ENCODE measurements at places on chromosomes 3 and 15.

DNA sequence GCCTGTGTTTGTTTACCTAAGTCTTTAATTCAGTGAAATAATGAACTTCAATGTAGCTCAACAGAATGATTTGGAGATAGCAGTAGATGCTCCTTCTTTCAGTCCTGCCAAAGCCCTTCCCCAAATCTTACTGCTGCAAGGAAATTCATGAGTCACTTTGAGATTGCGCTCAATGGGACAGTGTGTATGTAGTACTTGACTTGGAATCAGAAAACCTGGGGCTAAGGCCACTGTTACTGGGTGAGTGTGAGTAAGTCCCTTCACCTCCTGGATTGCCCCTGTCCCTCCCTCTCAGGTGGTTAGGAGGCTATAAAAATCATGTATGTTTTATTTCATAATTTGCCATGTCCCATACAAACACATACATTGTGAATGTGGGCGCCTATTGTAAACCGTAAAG is 29.9 kb downstream of the ATP13A5 start:
- DNase-seq, result no peak

- DNase-seq, result no peak
These were observed 160.6 kb upstream of the ATP10A start for GRCh38 chr15:26023691-26024090.

GRCh38 chr3:94616833-94617232 is 554.0 kb downstream of the NSUN3 start:
- no peak for DNase-seq

GRCh38 chr3:138578961-138579574 is 15.0 kb downstream of the CEP70 start:
- no peak for DNase-seq

GRCh38 chr15:73927003-73927475 is 777 bp downstream of the LOXL1 start:
- DNase-seq, result peak; percentile 80

DNA sequence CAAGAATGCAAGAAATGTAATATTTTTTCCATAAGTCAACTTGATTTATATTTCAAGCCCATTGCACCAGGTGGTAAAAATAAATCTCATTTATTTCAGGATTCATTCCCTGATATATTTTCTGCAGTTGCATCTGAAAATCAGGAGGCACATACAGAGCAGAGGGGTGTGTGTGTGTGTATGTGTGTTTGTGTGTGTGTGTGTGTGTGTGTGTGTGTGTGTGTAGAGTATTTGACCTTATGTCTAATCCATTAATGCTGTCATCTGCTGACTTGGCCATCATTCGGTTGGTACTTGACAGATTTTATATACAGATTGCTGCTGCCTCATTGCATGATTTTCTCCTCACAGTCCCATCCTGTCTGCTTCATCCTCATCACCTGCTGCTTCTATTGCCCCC is 118.5 kb downstream of the SERPINI1 start:
- DNase-seq, result no peak

DNA sequence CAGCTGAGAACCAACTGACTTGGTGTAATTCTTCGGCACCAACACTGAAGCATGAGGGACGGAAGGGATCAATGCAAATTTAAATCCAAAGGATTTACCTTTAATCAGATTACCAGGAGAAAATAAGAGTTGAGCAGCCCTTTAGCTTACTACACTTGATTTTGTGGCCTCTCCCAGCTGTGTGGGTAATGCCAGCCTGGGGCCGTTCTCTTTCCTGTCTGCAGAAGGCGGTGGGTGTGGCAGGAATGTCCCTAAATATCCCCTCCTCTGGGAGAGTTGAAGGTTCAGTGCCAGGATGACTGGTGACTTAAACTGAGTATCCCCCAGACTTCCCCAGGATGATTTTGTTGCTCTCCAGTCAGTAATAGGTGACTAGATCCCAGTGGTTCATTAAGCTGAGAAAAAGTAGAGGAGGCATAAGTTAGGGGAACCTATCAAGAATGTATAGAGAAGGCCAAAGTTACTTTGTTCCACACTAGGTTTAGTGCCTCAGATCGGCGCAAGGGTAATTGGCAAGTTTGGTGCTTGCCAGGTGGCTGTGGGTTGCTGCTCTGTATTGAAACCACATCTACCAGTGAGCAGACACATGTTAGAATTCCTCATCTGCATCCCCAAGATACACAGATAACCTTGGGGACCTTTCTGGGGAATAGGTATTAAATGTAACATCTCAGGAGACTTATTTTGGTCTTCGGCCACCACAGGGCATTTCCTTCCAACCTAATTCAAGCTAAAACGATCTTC is 23.1 kb downstream of the MAPKBP1 start:
- no peak for DNase-seq

DNA sequence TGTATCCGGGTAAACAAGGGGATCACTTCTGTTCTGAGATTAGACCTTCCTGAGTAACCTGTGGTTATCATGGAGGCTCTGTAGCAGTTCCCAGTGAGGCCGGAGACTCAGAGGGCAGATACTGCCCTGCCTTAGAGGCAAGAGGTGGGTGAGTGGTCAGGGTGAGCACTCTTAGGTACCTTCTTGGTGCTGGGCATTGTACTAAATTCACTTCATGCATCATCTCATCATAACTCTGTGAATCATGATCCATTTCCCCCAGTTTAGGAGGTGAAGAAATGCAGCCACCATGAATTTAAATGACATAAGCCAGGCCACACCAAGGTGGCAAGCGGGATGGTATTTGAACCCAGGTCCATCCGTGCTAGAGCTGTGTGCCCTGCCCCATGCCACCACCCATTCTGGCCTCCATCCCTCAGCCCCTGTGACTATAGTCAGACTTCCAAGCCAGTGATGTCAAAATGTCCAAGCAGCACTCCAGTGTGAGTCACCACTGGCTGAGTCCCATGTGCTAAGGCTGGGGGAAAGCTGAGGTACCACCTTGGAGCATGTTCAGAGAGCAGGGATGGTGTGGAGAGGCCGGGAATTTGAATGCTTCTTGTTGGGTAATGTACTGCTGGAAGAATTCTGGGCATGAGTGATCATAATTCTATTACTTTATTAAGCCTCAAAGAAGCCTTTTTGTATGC is 88.8 kb downstream of the EPHB1 start:
- DNase-seq, result no peak

- no peak for DNase-seq
These were observed 26.9 kb downstream of the NEK10 start for GRCh38 chr3:27342267-27342666.

DNA sequence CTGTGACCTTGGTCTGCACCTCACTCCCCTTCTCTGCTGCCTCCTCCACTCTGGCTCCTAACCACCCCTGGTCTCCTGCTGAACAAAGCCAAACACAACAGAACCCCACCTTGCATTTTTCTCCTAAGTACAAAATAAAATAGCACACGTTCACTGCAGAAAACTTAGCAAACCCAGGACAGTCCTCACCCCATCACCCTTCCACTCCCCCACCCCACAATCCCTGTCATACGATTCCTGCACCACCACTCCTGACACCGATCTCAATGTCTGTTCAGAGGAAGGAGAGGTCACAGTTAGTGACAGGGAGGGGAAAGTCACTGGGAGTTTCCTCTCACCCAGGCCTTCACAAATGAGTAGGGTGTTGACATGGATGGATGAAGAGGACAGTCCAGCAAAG is 4.2 kb downstream of the VPS33B start:
- no peak for DNase-seq

GRCh38 chr3:11379238-11379823 is 107.1 kb downstream of the ATG7 start:
- DNase-seq, result no peak

DNA sequence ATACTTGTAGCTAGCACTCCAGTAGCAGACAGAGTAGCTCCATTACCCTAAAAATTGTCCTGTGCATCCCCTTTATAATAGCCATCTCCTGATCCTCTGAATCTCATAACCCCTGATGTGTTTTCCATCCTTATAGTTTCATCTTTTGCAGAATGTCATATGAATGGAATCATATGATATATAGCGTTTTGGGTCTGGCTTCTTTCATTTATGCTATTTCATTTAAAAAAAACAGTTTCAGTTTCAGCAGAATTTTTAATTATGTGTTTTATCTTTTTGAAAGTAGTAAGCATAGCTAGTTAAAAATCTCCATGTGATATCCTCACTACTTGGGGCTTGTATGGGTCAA is 132.7 kb downstream of the KLF13 start:
- no peak for DNase-seq

DNA sequence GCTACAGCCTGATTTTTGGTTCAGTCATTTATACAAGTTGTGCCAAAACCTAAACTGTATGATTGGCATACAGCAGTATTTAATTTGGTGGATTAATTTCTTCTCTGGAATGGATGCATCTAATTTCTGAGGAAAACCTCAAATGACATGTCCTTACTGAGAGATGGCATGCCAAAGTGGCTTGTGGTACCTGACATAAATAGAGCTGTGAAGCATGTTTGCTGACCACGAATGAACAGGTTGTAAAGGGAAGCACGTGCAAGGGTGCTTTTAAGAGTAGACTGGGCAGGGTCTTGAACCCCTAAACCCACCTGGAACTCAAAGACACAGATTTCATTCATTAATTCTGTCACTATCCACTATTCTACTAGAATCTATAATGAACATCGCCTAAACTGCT is 77.2 kb downstream of the TP63 start:
- DNase-seq, result no peak

DNA sequence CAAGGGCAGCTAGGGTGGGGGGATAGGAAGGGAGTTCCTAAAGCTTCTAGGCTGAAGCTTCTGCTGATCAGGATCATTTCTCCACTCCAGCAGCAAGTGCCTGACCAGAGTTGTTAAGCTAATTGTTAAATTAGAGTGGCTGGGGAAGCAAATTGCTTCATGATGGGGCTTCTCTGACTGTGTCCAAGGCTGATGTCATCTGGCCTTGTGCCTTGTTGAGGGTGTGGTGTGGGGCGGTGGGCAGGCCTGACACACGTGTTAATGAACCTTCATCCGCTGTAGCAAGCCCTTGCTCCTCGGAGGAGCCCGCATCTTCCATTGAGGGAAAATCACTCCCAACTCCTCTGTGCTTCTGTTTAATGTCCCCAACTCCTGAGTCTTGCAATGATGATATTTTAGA is 84.3 kb upstream of the ROPN1 start:
- no peak for DNase-seq

GRCh38 chr15:69980341-69981059 is 117.2 kb downstream of the TLE3 start:
- no peak for DNase-seq

GRCh38 chr15:49842031-49842730 is 221.3 kb downstream of the DTWD1 start:
- DNase-seq, result no peak

DNA sequence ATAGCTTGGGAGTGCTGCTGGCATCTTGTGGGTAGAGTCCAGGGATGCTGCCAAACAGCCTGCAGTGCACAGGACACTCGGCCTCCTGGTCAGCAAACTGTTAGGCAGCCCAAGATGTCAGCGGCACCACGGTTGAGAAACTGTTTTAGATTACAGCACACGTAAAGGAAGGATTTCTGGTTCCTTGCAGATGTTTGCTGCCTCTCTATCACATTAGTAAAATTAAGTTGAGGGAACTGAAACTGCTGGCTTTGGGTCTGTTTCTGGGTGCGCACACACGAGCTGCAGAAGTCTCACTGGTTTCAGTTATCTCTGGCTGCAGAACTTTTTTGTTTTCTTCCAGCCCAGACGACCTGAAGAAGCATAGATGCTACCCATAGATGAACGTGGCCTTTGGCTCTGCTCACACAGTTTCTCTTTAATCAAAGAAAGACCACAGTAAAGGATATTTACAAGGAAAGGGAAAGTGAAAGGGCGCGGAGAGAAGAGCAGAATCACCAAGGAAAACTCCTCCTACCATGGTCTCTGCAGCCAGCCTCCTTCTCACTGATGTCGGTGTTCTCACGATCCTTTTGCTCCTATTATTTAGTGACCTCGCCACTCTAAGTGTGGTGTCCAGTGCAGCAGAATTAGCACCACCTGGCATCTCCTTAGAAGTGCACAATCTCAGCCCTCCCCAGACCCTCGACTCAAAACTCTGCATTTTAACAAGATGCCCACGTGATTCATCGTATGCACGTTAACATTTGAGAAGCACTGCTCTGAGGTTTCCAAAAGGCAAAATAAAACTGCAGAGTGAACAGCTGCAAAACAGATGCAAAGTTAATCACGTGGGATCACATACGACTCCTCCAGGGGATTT is 50.6 kb upstream of the AKAP13 start:
- no peak for DNase-seq

GRCh38 chr3:186705882-186706780 is 11.0 kb upstream of the KNG1 start:
- DNase-seq, result no peak

DNA sequence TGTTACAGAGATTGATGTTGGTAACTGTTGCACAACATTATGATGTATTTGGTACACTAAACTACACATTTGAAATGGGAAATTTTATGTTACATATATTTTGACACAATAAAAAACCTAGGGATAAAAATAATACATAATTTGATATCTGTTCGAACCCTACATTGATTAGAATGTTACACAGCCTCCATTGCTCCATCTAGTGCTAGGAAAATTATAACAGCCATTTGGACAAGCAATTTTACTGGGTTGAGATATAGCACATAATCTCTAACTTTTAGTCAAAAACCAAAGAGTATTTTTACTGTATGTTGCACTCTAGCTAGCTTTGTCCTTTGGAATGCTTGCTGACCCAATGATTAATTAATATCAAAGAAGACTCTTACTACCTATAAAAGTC is 108.1 kb downstream of the LSAMP start:
- no peak for DNase-seq

DNA sequence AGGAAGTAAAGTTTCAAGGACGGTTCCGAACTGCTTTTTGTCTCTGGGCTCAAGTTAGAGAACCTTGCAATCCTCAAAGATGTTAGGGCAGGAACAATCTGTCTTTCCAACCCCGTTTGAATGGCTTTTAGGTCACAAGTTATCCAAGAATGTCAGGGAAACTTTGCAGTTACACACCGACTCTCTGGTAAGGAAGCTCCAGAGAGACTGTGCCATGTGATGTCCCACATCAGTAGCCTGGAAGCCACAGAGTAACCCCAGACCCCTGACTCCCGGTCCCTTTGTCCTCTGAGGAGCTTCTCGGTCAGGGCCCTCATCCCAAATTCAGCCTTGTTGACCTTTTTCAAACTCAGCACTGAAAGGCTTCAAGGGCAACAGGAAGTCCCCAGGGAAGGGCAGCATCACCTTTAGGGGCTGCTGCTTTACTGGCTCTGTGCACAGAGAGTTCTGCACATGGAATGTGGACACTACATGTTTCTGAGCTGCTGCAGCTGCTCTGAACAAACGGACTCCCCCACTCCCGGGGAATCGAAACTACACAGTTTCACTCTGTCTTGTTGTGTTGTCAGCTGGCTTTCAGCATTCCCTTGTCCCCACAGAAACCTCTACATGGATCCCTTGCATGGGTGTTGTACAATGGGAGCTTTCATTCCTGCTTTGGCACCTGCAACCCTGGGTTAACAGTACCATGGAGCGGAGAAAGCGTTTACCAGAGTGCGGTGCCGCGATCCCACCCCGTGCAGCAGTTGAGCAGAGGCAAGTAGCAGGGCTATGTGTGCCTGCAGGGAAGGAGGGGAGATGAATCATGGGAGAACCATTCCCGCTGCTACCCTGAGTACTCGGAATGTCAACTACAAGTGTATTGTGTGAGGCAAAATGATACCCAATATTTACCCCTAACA is 408.2 kb upstream of the THBS1 start:
- DNase-seq, result no peak

Data from ascending aorta (tissue), 2 donors.